Left renal pelvis (tissue), 4 donors: ENCODE measurements at places on chromosomes 11 and 22. TPM values are rescaled to one million over a fixed set of nuclear protein-coding genes. Genes with fewer than 3 reads are reported as not detected.

NAV2 gene
- 39.9 TPM for polyA plus RNA-seq

KRTAP5-10 gene
- 0.20 TPM for polyA plus RNA-seq

GRCh38 chr11:2736577-2737225 is 36.9 kb upstream of the KCNQ1OT1 start:
- no peak for DNase-seq

DNA sequence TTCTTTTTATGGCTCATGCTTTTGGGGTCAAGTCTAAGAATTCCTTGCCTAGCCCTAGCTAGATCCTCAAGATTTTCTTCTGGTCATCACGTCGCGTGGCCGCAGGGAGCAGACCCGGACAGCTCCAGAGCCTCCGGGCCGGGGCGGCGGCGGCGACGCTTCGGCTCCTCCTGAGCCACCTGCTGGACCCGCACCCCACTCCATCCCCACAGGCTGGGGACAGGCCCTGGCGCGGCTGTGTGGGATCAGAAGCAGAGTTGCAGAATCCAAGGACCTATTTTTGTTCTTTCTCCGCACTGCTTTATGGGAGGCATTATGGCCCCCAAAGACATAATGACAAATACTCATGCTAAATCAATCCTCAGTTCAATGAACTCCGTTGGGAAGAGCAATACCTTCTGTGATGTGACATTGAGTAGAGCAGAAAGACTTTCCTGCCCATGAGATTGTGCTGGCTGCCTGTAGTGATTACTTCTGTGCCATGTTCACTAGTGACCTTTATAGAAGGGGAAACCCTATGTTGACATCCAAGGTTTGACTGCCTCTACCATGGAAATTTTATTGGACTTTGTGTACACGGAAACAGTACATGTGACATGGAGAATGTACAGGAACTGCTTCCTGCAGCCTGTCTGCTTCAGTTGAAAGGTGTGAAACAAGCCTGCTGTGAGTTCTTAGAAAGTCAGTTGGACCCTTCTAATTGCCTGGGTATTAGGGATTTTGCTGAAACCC is 12.4 kb upstream of the SCARF2 start:
- DNase-seq: no peak

CEND1 gene
- 0.64 TPM for polyA plus RNA-seq

NLRP10 gene
- not detected for polyA plus RNA-seq
